Left renal pelvis (tissue), 4 donors: ENCODE measurements at places on chromosomes 7 and 10. TPM values are rescaled to one million over a fixed set of nuclear protein-coding genes. Genes with fewer than 3 reads are reported as not detected.
A peak's percentile ranks its signal among the peaks of the same experiment; 100 is the strongest.

DNA sequence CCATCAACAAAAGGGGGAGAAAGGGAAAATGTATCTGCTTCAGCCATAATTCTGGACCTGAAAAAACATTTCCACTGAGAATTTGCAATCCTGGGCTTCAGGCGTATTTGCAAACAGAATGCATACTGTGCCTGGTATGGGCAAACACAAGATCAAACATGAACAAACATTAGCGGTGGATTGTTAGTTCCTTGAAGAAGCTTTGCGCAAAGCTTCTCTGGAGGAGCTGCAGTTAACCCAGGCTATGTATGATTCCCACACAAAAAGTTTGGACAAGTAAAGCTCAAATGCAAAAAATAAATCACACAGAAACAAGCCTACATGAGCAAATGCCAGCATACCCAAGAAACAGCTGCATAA, 20.4 kb upstream of the HILPDA start:
- no peak for DNase-seq

DNA sequence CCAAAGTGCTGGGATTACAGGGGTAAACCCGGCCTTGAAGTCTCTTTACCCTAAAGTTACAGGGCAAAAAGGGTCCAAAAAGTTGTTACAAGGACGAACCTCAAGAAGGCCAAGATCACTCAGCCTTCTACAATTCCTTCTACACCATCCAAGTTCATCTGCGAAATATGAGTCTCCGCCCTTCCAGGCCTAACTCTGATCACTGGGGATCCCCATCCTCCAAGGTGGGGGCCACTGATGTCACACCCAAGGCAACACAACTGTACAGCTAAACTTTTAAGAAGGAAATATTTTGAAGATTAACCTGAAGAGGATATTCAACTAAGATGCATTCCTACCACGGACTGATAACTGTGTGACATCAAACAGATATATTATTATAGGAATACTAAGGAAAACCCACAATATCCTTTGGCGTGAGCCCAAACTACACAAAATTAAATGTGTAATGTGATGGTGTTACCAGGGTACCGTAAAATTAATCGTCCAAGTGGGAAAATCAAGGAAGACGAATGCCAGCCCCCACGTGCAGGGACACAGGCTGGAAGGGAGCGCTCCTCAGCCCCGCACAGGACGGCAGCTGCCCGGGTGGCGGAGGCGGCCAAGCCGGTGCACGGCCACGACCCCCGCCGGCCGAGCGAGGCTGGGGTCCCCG, 1.0 kb downstream of the PAXIP1 start:
- DNase-seq: no peak

DNA sequence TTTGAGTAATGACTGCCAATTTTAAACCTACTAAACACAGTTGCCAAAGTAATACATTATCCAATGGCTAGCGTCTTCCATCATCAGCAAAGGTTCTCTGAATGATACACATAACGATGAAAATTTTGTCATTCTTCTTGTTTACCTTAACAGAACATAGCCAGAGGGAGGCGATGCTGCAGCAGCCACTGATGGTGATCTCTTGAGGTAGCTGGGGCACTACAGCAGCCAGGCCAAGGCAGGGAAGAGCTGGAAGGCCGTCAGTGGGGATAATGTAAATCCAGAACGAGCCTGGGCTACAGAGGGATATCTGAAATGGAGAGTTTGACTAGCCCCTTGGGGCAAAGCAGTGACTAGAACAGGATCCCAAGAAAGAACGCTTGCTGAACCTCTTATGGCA, 38.8 kb downstream of the PRPS1L1 start:
- DNase-seq: no peak

DNA sequence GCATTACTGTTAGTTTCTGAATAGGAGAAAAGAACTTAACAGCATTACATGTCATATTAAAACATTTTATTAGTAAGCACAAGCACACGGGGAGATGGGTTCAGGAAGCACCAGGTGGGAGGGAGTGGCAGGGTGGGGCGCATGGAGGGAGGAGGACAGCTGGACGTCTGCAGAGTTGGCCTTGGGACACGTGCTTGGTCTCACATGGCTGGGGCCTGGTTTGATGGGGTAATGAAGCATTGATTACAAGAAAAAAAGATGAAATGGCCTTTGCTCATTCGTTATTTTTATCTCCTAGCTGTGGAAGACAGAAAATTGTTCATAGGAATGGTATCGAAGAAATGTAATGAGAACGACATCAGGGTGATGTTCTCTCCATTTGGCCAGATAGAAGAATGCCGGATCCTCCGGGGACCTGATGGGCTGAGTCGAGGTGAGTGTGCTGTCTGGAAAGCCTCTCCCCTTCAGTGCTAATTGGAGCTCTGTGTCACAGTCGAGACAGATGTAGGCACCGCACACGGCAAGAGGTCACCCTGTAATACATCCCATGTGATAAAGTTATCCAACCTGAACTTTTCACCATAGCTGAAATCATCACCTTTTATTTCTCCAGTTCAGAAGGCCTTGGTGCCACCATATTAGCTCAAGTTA, 239.9 kb downstream of the CELF2 start:
- no peak for DNase-seq

GRCh38 chr10:80453842-80454512, at the start of gene TSPAN14:
TSS of gene TSPAN14 (plus strand) at chr10:80454310. CDS start at chr10:80489234, 34,924 bp downstream.
- peak; percentile 60 for DNase-seq

DNA sequence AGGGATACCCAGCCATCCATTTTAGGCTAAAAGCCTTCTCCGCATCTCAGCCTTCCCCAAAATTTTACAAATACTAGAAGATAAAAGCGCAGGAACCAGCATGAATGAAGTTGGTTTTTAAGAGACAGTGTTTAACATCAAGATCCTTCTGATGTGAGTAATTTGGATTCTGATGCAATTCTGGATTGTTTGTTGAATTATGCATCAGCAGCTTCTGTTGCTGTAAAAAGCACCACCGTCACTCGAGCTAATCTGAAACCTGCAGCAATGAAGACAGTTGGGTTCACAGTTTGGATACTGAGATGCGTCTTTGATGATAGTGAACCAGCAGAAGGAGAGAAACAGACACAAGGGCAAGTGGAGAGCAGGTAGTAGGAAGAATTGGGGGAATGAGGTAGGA, 179.2 kb downstream of the PLXNA4 start:
- no peak for DNase-seq

- no peak for DNase-seq
Measured at GRCh38 chr7:68041554-68041953, 1044.9 kb downstream of the TYW1 start.

GRCh38 chr10:31697271-31698180, 231.1 kb downstream of the ARHGAP12 start:
- no peak for DNase-seq

DNA sequence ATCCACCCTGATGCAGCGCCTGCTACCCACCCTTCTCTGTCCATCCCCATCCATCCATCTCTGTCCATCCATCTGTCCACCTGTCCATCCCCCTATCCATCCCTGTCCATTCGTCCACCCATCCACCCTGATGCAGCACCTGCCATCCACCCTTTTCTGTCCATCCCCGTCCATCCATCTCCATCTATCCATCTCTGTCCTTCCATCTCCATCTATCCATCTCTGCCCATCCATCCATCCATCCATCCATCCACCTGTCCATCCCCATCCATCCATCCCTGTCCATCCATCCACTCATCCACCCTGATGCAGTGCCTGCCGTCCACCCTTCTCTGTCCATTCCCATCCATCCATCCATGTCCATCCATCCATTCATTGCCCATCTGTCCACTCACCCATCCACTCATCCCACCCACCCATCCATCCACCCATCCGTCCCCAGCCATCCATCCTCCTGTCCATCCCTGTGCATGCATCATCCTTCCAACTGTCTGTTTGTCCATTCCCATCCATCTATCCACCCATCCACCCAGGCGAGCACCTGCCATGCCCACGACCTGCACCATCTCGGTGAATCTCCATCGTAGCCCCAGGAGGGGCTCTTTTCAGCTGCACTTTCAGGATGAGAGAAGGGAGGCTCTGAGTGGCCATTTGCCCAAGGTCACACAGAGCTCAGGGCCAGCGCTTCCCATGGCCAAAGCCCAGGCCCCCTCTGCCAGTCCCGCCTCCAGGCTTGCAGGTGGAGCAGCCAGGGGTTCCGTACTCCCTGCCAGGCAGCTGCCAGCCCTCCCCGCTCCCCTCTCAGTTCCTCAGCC, 137.4 kb downstream of the LHPP start:
- no peak for DNase-seq

DNA sequence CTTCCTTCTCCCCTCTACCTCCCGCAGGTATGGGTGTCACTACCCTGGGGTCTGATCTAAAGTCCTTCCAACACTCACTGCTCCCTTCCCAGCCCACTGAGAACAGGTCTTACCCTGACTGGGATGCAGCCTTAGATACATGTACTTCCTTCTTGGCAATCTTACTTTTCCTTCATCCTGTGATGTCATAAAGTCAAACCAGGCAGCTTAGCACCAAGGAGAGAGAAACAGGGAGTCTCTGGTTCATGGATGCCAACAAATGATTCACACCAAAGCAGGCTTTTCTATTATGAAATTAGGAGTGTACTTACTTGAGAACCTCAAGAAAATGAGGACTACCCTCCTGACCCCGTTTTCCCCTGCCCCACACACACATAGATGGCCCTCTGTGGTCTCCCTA, 111.0 kb upstream of the KMT2E start:
- DNase-seq: no peak

FOXP2 gene
- polyA plus RNA-seq: 13.3 TPM

ZNF425 gene
- polyA plus RNA-seq: 6.2 TPM
